Breast epithelium (tissue), 4 donors: ENCODE measurements at places on chromosomes 3 and 15.
A peak's percentile ranks its signal among the peaks of the same experiment; 100 is the strongest.

GRCh38 chr3:179063945-179064560 is 7.6 kb downstream of the ZMAT3 start:
- DNase-seq, result no peak

DNA sequence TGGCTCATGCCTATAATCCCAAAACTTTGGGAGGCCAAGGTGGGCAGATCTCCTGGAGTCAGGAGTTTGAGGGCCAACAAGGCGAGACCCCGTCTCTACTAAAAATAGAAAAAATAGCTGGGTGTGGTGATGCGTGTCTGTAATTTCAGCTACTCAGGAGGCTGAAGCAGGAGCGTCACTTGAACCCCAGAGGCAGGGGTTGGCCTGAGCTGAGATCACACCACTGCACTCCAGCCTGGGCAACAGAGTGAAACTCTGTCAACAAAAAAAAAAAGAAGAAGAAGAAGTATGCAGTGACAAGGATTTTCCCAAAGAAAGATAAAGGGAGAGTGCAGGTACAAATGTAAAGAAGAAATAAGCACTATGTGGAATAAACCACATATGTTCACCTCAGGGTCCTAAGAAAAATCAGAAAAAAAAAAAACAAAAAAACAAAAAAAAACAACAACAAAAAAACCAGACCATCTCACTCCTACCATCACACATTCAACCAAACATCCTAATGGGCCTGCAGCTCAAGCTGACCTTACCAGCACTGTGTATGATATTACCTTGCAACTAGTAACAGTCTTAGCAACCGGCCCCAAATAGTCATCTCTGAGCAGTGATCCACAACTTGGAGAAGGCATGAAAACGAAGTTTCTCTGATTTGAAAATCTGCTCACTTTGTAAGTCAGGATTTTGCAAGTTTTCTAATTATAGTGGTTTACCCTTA is 296.7 kb upstream of the PROK2 start:
- no peak for DNase-seq

- DNase-seq, result no peak
Observed at GRCh38 chr3:152241142-152242017, 27.3 kb upstream of the MBNL1 start.

- no peak for DNase-seq
Observed at GRCh38 chr3:183980403-183980802, 37.3 kb downstream of the ABCC5 start.

DNA sequence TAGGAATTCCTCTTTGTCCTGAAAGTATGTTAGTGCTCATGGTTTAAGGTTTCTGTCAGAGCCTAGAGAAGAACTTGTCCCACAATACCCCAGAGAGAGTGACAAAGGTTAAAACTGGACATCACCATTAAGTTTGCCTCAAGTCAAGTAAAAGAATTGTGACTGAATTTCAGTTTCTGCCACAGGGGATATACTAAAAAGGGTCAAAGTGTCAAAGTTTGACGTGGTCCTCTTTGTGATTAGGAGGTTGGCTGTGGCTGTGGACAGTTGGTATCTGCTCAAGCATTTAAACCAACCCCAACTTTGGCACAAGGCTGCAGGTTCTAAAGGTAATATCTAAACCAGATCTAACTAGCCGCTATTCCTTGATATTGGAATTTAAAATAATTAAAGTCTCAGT is 26.1 kb downstream of the FMN1 start:
- no peak for DNase-seq

- DNase-seq, result no peak
Observed at GRCh38 chr15:60115579-60116380, 111.7 kb downstream of the FOXB1 start.

- no peak for DNase-seq
Observed at GRCh38 chr3:12425850-12426579, 58.3 kb upstream of the TSEN2 start.

DNA sequence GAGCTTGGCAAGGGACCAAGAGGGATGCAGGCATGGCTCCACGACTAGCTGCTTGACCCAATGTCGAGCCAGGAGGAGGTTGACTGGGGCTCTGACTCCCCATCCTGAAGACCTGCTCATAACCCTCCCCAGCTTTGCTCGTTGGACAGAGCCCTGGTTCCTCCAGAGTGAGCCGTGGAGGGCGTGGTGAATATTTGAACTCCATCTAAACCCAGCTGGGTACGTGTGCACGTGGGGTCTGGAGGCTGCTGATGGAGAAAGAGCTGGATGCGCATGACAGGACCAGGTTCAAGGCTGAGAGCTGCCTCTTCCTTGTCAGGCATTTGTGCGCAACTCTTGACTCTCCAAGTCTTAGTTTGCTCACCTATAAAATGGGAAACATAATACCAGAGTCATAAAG is 282.8 kb downstream of the TLE3 start:
- no peak for DNase-seq

- no peak for DNase-seq
Observed at GRCh38 chr15:42775416-42775815, 38.5 kb upstream of the CDAN1 start.

- no peak for DNase-seq
Observed at GRCh38 chr3:10357592-10358308, 36.8 kb upstream of the SEC13 start.

GRCh38 chr3:162377608-162378007 is 881.0 kb downstream of the OTOL1 start:
- DNase-seq, result no peak

DNA sequence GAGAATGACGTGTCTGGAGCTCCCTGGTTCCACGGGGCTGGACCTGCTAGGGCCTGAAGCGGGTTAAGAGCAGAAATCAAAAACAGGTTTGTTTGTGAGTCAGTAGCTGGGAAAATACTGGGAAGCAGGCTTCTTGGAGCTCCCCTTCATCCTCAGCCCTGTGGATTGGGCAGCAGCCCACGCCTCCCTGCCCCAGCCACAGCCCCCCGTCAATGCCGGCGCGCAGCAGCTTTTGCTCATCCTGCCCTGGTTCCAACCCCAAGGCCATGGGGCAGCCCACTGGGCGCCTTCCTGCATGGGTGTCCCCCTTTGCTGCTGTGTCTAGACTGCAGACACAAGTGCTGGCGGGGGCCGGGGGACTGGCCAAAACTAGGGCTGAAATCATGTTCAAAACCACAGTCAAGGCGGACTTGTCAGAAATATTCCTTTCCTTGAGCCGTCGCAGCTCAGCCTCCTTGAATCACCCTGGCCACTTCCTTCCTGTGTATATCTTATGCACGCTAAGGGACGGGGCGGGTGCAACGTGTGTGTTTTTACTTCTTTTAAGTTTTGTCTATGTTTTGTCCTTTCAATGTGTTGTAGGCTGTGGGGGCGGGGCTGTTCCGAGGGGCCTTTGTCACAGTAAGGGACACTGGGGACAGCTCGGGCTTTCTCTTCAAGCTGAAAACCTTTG is 108.1 kb downstream of the KLF13 start:
- DNase-seq, result peak; percentile 47

DNA sequence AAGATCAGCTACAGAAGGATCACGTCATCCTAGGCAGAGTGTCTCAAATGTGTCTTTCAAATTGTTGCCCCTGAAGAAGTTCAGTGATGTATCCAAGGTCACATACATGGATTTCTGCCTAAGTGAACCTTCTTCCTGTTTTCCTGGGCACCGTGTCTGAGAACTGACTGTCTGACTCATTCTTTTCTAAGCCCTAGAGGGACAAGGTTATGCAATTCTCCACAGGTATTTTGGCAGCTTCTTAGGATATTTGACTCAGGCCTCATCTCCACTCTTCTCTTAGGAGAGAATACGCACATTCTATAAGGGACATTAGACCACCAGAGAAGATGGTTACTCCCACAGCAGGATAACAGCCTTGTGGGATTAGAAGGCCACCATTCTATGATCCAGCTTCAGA is 391.9 kb upstream of the THBS1 start:
- DNase-seq, result peak; percentile 54

GRCh38 chr3:123789160-123789559 is 95.0 kb downstream of the MYLK start:
- no peak for DNase-seq

GRCh38 chr3:159266779-159267178 is 464.9 kb downstream of the MFSD1 start:
- DNase-seq, result no peak

DNA sequence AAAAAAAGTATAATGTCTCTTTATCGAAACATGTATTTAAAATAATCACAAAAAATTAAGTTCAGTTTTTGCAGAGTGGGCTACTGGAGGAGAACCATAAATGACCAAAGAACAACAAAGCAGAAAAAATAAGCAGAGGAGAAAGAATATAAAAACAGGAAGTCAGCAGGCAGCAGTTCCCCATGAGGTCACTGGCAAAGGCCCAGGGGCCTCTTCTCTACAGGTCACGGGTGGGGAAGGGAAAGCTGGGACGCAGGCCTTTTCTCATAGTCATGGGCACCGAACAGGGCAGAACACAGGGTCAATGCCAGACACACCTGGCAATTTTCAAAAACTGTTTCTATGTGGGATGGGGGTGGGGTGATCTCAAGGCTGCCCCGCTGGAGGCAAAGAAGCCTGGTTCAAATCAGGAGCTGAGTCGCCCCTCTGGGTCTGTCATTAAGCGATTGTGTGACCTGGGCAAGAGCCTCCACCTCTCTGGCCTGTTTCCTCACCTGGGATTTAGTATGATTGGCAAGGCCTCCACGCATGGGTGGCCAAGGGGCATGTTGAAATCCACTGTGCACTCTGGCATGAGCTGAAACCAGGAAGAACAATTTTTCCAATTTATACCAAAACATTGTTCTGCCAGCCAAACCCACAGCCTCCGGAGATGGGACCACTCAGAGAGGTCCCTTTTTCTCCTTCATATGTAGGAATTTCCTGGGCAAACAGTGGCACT is 43.8 kb upstream of the UACA start:
- DNase-seq, result peak; percentile 66

DNA sequence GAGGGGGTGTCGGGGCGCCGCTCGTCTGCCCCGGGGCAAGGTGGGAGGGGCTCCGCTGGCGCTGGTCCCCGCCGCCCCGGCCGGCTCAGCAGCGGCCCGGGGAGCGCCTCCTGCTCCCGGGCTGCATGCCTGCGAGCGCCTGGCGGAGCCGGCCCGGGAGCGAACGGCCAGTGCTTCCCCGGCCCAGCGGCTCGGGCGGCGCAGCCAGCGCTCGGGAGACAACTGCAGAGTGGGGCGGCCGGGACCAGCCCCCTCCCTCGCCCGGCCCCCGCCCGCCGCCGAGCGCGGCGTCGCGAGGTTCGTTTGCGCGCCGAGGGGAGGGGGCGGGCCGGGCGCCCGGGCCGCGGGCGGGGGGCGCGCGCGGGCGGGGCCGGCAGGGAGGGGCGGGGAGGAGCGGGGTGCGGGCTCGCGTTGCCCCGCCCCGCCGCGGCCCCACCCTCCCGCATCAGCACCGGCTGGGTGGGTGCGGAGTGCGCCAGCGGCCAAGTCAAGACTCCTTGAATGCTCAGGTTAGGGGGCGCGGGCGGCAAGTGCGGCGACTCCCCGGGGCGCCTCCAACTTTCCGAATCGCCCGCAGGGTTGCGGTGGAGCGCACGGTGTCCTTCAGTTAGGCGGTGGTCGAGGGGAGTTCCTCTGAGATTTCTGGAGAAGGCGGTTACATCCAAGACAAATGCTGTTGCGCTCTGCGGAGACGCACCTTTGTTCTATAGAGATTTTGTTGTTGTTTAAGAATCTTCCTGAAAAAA is at the start of gene RGMA:
Gene RGMA (minus strand): TSS at position 231 of the 746 bp plus-strand sequence. CDS start 279 bp downstream, outside the sequence.
- no peak for DNase-seq

- DNase-seq, result no peak
Observed at GRCh38 chr3:191781044-191781443, 320.1 kb downstream of the PYDC2 start.

DNA sequence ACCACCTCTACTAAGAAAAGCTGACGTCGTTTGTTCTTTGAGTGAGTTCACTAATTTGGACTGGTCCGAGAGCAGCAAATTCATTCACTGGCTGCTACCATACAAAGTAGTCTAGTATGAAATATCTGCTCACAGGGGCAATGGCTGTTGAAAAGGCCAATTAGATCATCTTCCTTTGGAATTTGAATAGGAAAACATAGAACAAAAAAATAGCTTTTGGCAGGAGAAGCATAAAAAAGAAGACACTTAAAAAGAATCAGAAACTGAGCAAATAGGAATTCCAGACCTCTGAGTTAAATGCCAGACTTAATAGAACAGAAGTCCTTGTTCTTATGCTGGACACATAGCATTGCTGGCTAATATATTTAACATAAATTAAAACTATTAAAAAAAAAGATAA is 159.3 kb downstream of the IL1RAP start:
- DNase-seq, result no peak

GRCh38 chr15:33788906-33789540 is 179.3 kb upstream of the CHRM5 start:
- no peak for DNase-seq

GRCh38 chr3:51044982-51045381 is 340.1 kb upstream of the MANF start:
- DNase-seq, result no peak

GRCh38 chr3:14329116-14329830 is 73.1 kb upstream of the SLC6A6 start:
- no peak for DNase-seq

GRCh38 chr3:185647880-185648210 is 61.8 kb downstream of the SENP2 start:
- no peak for DNase-seq

DNA sequence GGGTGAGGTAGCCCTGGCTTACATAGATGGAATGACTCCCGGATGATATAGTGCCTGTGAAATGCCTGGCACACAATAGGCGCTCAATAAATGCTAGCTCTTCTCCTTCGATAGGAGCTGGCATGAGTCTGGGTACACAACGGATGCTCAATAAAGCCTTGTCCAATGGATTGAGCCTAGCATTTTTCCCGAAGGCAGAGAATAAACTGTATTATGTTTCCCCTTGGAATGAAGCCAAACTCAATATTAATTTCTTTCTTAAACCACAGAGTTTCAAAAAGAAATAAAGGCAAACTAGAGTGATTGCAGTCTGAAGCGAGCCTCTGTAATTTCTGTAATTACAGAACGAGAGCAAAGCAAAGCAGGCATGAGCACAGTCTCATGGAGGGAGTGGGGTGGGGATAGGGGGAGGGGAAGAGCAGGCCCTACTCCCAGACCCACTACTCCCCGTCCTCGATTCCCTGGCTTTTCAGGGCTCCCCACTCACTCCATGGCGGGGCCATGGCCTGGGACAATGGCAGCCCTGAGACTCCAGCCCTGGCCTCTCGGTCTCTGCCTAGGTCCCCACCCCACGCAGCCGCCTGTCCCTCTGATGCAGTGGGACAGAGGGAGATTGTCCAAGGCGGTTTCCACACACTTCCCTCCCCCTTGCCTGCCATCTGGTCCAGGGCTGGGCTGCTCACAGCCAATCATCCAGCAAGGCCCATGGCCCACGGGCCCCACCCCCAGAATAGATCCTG is 18.0 kb downstream of the SLC6A1 start:
- no peak for DNase-seq

- no peak for DNase-seq
Observed at GRCh38 chr3:88824666-88825564, 282.5 kb upstream of the EPHA3 start.

DNA sequence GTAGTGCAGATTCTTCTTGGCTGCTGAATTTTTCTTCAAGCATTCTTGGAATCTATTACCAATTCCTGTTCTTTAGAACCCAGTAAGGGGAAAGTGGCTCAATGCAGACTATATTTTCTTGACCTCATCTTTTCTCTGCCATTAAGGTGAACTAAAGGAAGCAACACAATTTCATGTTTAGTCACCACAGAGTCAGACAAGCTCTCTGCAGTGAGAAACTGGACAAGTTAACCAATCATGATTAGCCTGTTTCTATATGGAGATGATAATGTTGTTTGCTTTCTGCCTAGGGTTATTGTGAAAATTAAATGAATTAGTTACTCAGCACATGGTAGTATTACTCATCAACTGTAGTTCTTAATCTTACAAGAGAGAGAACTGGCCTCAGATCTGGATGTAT is 1075.1 kb downstream of the AGBL1 start:
- DNase-seq, result no peak

GRCh38 chr15:33679061-33679460 is 289.2 kb upstream of the CHRM5 start:
- DNase-seq, result no peak
